Uterus (tissue), 4 donors: ENCODE measurements at places on chromosomes 4 and X. TPM values are rescaled to one million over a fixed set of nuclear protein-coding genes. Genes with fewer than 3 reads are reported as not detected.

- DNase-seq, result no peak
These were observed 16.3 kb upstream of the ZNF41 start for GRCh38 chrX:47499293-47499692.

- DNase-seq, result no peak
These were observed 8.4 kb downstream of the NIPAL1 start for GRCh38 chr4:48025005-48025404.

- no peak for DNase-seq
These were observed 20.9 kb upstream of the USP27X start for GRCh38 chrX:49858341-49858740.

DUSP21 gene
- not detected for total RNA-seq

GRCh38 chr4:12633053-12633651 lies 851.0 kb downstream of the RAB28 start:
- peak; percentile 55 for DNase-seq

TMEM31 gene
- 0.85 TPM for total RNA-seq

GRCh38 chr4:41400296-41400695 lies 137.7 kb upstream of the LIMCH1 start:
- DNase-seq, result no peak

DNA sequence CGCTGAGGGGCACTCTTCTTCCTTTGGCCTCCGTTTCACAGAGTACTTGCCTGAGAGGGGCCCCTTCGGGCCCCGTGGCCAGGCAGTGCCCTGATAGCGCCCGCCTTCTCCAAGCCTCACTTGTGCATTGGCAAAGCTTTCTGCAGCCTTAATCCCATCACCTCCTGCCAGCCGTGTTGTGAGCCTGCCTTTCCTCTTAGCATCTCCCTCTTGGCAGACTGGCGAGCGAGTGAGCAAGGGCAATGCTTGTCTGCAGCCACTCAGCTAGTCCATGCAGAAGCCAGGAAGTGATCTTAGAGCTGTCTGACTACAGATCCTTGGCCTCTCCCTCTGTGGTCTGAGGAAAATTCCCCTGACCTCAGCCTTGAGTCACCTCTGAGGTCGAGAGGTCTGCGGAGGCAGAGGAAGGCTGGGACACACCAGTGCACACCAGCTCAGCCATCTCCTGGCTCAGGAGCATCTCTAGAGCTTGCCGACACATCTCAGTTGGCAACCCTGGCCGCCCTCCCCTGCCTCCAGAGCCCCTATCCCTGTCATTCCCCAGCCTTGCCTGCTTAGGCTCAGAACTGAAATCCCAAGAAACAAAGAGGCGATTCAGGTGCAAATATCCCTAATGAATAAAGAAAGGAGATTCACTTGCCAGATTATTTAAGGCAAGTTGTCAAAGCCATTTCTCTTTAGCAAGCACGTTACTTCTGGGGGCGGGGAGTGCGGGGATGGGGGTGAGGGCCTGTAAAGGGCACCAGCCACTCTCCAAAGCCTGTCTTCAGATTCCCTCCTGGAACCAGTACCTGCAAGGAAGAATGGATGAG lies 143.5 kb upstream of the MAMLD1 start:
- no peak for DNase-seq

DNA sequence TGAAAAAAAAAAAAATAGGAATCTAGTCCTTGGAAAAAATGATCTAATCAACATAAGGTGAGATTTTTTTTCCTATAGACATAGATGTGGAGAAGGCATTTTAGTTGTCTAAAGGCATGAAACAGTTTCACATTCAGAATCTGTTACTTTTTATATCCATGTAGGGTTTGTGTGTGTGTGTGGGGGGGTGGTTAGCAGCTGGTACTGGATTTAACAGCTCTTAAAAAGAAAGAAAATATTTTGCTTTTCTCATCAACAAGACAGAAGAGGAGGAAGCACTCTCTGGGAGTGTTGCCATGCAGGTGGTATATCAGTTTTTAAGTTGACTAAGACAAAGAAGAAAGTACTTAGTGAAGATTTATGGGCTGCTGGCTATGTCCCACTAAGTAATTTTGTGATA lies 122.3 kb downstream of the VCX3B start:
- DNase-seq, result no peak

DNA sequence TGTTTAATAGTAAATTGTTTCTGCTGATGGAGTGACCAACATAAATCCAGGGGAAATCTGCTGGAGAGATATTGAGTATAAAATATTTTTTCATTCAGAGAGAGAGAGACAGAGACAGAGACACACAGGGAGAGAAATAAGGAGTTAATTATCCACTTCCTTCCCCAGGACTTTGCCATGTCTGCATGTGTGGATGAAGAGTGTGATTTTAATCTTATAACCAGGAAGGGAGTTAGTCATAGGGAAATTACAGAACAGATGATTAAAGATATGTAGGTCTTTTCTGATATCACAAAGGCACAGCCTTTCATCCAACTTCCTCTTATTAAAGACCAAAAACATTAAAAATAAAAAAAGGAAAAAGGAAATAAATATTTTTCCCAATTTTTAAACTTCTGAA lies 526.3 kb downstream of the SPRY1 start:
- DNase-seq, result no peak

XPNPEP2 gene
- total RNA-seq, result 3.5 TPM

AMBN gene
- not detected for total RNA-seq

DNA sequence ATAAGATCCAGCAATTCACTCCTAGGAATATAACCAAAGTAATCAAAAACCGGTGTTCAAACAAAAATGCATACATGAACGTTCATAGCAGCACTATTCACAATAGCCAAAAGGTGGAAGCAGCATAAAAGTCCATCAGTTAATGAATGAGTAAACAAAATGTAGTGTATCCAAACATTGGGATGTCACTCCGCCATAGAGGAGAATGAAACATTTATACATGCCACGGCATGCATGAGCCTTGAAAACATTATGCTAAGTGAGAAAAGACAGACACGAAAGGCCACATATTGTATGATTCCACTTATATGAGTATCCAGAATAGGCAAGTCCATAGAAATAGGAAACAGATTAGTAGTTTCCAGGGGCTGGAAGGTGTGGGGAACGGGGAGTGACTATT lies 11.0 kb upstream of the PDLIM3 start:
- no peak for DNase-seq

GRCh38 chr4:32172761-32173160 lies 1452.6 kb downstream of the PCDH7 start:
- no peak for DNase-seq

DNA sequence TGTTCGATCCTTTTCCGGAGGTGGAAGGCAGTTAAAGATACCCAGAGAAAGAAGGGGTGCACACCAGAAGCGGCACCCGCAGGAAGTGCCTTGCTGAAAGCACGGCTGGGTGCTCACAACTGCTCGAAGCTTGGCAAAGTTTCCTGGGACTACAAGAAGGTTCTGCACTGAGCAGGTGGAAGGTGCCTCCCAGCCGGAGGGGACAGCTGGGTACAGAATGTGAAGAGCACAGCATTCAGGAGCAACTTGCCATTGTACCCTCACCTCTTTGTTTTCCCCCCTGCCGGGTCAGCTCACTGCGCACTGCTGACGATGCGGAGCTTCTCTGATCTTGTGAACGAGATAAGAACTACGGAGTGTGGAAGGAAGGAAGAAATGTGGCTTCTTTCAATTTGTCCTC lies 289.2 kb downstream of the FBXW7 start:
- no peak for DNase-seq

CEP44 gene
- total RNA-seq, result 5.9 TPM

RPS6KA6 gene
- 1.5 TPM for total RNA-seq

- DNase-seq, result no peak
These were observed 1042.9 kb downstream of the ARAP2 start for GRCh38 chr4:35201403-35201802.

DNA sequence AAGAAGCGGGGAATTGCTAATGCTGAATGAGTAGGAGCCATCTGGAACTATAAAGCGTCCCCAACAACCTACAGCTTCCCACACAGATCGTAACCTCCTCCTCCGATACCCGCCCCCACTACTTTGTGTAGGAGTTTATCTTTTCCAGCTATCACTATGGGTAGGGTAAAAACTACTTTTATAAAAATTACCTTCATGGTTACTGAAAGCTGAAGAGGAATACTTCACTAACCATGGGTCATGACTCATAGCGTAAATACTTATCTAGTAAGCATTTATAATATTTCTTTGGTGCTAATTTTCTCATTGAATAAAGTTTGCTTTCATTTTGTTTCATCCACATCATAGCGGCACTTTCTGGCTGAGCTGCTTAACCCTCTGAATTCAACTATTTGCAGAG lies 79.4 kb upstream of the TNIP3 start:
- DNase-seq, result no peak

- no peak for DNase-seq
These were observed 633.1 kb downstream of the FSTL5 start for GRCh38 chr4:161530710-161531109.

- DNase-seq, result no peak
These were observed 5.7 kb downstream of the MAGEE1 start for GRCh38 chrX:76433219-76433618.

DNA sequence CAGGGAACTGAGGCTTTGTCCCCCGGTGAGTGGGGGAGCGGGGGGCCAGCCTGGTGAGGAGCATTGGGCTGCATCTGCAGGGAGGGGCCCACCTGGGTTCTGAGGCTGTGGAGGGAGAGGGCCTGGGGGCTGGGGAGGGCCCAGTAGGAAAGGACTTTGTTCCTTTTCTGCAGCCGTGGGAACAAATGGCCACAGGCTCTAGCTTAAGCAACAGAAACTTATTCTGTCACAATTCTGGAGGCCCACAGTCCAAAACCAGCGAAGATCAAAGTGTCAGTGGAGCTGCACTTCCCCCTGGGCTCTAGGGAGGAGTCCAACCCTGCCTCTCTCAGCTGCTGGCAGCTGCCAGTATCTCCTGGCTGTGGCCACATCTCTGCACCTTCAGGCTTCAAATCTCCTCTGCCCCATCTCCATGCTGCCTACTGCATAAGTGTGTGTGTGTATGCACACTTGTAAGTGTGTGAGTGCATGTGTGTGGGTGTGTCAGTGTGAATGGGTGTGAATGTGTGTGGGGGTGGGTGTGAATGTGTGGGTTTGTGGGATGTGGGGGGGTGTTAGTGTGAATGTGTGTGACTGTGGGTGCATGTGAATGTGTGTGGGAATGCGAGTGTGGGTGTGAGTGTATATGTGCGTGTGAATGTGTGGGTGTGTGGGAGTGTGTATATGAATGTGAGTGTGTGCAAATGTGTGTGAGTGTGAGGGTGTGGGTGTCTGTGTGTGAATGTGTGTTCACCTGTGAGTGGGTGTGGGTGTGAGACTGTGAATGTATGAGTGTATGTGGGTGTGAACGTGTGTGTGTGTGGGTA lies 204.5 kb upstream of the PSAPL1 start:
- no peak for DNase-seq

- DNase-seq, result peak; percentile 5
These were observed 2.5 kb downstream of the SLC25A6 start for GRCh38 chrX:1389181-1389992.

TRIM61 gene
- not detected for total RNA-seq

DNA sequence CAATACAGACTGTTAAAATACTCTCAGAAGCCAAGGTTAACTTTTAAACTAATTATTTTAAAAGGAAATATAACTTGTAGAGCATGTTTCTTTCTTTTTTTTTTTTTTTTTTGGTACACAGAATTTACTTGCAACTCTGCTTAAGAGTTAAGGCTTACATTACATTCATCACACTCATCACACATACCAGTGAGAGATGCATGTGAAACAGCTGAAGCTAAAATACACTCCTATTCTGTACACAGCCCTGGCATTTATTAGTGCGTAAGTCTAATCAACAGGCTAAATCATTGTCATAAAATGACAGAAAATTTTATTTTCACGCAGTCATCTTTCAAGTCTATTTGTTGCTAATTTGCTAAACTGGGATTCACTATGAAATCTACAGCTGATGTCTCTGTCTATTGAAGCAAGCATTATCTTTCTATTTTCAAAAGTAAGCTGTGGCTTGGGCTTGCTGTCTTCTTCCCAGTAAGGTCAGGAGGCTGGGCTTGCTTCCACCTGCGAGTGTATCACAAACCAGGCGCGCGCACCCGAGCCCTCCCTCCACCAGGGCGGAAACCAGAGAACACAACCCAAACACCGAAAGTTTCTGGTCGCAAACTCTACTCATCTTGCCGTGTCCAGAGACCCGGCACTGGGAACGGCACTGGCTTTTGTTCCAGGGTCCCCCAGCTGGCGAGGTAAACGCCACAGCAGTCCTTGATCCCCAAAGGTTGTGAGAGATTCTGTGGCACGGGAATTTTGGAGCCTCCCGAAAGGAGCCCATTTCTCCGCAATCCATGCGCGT lies 3.9 kb downstream of the MAML3 start:
- DNase-seq, result peak; percentile 78

CCDC149 gene
- total RNA-seq, result 35.0 TPM

TSPAN7 gene
- total RNA-seq, result 22.3 TPM

FAT1 gene
- total RNA-seq, result 245 TPM

PPP2R2C gene
- 32.0 TPM for total RNA-seq

LNX1 gene
- 12.9 TPM for total RNA-seq

FRAS1 gene
- 2.4 TPM for total RNA-seq

GRCh38 chrX:50888884-50889283 lies 21.7 kb upstream of the BMP15 start:
- DNase-seq, result no peak

DNA sequence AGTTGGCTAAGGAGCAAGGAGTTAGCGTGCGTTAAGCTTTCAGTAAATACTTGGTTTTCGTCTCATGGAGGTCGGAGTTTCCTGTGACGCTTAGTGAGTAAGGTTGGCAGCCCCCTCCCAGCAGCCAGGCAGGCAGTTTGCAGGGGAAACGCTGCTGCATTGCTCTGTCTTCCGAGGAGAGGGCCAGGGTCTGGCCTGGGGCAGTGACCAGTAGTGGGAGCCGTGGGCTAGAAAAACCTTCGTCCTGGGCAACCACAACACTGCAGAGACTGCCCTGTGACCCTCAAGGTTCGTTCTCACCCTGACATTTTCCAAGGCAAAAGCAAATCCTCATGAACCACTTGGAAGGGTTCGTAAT lies 432 bp downstream of the TMEM175 start:
- no peak for DNase-seq

DNA sequence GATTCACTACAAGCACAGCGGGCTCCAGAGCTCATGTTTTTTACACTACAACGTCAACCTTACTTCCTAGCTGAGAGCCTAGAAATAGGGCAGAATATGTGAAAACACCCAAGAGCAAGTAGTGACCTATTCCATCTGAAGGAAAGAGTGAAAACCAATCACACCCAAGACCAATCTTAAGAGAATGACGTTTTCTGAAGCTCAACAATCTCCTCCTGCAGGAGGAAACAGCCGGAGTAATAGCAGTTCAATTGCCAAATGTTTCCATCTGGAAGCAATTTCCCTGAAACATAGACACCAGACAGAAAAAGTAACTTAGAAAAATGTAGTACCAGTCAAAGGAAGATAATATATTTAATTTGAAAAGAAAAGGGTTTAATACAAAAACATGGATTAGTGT lies 142.4 kb downstream of the ANXA5 start:
- DNase-seq, result no peak

GRCh38 chrX:74422576-74423288 lies 1.4 kb downstream of the SLC16A2 start:
- peak; percentile 58 for DNase-seq

DNA sequence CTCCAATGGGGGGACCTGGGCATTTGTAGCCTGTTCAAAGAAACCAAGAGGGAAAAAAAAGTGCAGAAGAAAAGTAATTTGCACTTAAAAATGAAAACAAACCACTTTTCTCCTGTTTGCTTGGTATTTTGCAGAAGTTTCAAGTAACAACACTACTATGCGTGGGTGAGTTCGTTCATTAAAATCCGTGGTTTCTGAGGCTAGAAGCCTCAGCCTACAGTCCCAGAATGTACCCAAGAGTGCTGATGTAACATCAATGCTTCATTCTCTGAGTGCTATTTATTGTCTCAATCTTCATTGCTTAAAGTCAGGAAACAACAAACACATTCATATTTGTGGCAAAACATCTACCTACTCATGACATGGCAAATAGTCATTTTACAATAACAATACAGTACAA lies 29.2 kb downstream of the LGI2 start:
- no peak for DNase-seq

IL21 gene
- total RNA-seq, result not detected

- DNase-seq, result no peak
These were observed 203.1 kb downstream of the RBM46 start for GRCh38 chr4:154984148-154984547.
